ENCODE measurements at places on chromosomes 5 and 9.

DNA sequence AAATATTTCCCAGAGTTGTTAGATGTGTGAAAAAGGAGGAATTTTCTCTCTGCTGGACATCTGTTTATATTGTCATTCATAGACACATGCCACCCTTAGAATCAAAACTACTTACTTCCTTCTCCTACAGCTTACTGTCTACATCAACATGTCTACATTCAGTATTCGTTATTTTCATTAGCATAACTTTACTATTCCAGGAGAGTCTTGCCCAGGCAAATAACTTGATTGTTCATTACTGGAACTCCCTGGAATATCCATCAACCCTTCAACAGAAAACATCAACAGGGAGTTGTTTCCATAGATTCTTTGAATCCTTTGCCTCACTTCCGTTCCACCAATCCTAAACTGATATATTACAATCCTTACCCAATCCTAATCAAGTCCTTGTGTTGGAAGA is 457.5 kb upstream of the ZNF608 start:
- no peak for DNase-seq

DNA sequence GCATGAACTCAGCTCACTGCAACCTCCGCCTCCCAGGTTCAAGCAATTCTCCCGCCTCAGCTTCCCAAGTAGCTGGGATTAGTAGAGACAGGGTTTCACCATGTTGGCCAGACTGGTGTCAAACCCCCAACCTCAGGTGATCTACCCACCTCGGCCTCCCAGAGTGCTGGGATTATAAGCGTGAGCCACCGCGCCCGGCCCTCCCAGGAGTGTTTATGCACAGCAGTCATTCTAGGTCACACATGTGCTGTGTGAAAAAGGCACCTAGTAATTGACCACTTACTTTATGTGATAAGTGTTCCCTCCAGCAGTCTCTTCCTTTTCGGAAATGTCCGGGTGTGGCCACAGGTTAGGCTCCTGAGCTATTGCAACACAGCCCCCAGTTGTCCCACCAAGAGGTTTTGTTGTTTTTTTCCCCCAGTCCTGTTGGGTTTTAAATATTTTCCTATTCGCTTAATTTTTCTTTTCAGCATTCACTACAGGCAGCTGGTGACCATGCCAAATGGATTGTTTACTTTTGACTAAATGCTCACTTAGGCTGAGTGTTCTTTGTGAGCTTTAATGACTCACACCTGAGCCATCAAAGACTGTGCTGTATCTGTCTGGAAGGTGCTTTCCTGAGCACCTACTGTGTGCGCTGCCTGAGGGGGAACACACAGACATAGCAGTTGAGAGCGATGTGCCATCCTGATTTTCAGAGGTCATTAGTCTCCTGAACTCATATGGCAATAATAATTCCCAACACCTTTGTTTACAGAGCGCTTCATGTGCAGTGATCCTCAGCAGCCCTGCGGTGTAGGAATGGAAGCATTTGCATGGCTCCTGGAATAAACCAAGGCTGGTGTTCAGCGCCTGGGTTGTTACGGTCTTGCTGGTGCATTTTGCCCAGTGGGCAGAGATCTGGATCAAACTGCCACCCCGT is 94.3 kb downstream of the MVB12B start:
- peak; percentile 58 for DNase-seq

DNA sequence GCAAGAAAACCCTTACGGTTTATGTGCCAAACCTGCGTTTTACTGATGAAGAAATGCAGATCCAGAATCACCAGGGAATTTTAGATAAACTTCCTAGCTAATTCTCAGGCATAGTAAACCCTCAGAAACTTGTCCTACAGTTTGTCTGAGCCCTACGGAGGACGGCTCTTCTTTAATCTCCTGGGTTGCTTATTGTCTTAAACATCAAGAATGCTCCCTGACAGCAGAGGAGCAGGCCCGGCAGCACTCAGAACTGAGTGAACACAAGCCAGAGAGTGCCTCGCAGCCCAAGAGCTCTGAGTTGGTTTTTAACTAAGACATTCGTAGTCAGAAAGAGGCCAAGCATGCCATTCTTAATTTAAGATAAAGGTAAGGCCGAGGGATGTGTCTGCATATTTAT is 114.7 kb upstream of the ERCC6L2 start:
- no peak for DNase-seq

DNA sequence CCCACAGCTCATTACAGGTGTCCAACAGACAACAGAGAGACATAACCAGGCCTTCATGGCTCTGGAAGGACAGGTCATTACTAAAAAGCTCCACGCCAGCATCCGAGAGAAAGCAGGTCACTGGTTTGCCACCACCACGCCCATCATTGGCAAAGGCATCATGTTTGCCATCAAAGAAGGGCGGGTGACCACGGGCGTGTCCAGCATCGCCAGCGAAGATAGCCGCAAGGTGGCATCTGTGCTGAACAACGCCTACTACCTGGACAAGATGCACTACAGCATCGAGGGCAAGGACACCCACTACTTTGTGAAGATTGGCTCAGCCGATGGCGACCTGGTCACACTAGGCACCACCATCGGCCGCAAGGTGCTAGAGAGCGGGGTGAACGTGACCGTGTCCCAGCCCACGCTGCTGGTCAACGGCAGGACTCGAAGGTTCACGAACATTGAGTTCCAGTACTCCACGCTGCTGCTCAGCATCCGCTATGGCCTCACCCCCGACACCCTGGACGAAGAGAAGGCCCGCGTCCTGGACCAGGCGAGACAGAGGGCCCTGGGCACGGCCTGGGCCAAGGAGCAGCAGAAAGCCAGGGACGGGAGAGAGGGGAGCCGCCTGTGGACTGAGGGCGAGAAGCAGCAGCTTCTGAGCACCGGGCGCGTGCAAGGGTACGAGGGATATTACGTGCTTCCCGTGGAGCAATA is 29.3 kb upstream of the WWC1 start:
- DNase-seq = no peak

GRCh38 chr9:136881691-136882108 is 4.6 kb upstream of the TRAF2 start:
- DNase-seq = peak; percentile 44

DNA sequence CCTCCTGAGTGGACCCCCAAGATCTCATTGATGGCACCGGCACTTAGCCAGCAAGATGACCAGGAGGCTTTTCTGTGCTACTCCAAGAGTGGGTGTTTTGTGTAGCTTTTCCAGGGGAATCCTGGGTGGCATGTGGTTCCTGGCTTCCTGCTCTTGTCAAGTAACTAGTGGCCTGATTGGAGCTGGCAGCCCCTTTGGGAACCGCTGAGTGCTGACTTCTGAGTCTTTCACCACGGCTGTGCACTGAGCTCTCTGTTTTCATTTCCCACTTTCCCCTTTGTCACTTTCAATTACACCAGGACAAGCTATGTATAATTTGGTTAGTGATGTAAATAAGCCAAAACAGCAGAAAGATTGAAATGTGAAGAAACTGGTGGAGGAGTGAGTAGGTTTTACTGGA is 255.4 kb downstream of the GOLPH3 start:
- no peak for DNase-seq

DNA sequence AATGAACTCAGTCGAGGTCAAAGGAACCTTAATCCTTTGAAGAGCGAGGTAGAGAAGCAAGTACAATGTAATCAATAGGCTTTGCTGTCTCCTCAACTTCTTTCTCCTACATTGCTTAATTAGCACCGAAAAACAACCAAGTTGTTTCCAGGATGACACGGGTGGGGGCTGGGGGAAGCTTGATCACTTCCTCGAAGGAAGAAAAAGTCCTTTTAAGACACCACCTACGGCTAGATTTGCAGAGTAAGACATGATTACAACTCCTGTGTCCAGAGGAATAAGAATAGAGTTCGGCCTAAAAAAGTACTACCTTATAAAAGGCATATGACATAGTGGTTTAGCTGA is 811 bp upstream of the ARRDC3 start:
- DNase-seq = no peak

- DNase-seq = peak; percentile 15
These were observed 494 bp downstream of the CERT1 start for GRCh38 chr5:75510836-75511434.

DNA sequence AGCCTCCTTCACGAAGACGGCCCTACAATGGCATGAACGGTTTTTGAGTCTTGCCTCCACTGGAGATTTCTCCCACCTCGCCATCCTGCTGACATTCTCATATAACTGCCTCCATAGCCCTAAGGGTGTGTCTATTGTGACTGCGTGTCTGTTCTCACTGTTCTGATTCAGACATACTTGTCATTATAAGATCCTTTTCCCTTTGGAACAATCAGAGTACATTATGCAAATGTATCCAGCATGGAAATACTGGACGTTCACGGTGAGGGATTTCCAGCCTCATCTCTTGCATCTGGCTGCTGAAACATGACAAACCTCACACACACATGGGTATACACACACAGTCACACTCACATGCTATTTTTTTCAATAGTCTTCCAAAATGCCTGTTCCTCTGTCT is 402.1 kb downstream of the DIRAS2 start:
- DNase-seq = no peak

DNA sequence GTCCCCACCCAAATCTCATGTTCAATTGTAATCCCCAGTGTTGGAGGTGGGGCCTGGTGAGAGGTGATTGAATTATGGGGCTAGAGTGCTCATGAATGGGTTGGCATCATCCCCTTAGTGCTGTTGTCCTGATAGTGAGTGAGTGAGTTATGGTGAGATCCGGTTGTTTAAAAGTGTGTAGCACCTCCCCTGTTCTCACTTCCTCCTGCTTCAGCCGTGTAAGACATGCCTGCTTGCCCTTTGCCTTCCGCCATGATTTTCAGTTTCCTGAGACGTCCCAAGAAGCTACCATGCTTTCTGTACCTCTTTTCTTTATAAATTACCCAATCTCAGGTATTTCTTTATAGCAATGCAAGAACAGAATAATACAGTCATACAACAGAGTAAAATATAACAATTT is 742 bp upstream of the LECT2 start:
- no peak for DNase-seq

- DNase-seq = no peak
These were observed 229.4 kb downstream of the CDK5RAP2 start for GRCh38 chr9:120350596-120350995.

DNA sequence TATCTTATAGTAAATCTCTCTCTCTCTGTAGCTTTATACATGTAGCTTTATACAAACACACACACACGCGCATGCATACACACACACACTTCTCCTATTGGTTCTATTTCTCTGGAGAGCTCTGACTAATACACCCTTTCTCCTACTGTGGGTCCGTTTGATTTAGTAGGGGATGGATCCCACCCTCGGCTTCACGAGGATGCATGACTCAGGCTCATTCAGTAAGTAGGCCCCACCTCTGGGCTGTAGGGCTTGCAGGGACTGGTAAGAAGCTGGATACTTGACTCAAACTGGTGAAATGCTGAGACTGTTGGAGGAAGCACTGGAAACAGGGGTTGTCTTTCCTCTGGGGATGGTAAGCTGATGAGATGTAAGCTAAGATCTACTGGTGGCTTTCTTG is 98.7 kb downstream of the SLC24A2 start:
- peak; percentile 0 for DNase-seq

DNA sequence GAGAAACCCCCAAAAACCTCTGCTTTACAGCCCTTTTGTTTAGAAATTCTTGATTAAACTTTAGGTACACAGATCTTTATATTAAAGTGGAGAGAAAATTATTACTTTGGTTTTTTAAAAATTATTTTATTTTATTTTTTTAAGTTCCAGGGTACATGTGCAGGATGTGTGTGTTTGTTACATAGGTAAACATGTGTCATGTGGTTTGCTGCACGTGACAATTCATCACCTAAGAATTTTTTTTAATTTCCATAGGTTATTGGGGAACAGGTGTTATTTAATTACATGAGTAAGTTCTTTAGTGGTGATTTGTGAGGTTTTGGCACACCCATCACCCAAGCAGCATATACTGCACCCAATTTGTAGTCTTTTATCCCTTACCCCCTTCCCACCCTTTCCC is 581.7 kb downstream of the CSNK1G3 start:
- no peak for DNase-seq

- DNase-seq = no peak
These were observed 70.9 kb downstream of the PTTG1 start for GRCh38 chr5:160492565-160492964.

- peak; percentile 80 for DNase-seq
These were observed 49.6 kb downstream of the APC start for GRCh38 chr5:112787261-112787660.

GRCh38 chr9:122222791-122223190 is 6.0 kb downstream of the LHX6 start:
- no peak for DNase-seq

DNA sequence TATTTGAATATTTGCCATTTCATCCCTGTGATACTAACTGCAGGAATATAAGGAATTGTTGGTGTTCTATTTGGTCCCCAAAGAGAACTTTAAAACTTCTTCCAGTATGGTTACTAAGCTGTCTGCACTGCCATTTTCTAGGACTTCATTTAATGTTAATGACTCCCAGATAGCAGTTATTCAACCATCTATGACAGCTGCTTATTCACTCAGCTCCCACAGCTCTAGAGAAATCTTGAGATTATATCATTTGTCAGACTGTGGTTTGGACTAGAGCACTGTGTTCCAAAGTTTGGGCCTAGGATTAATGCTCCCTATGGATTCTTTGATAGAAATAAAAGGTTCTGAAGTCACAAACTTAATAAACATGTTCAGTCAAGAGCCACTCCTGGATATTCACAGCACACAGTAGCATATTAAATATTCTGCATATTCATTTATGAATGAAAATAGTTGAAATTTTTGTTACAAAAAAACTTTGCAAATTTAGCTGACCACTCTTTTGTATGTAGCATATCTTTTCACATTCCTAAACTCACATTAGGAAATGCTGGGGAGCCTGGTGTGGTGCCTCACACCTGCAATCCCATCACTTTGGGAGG is 173.7 kb downstream of the NFIB start:
- DNase-seq = no peak

GRCh38 chr5:177316005-177316404 is 4.3 kb upstream of the MXD3 start:
- DNase-seq = no peak

GRCh38 chr5:76165711-76166374 is 82.7 kb downstream of the SV2C start:
- DNase-seq = peak; percentile 1
